Osteocyte (in vitro differentiated cells): ENCODE measurements at places on chromosomes 11 and 22. TPM values are rescaled to one million over a fixed set of nuclear protein-coding genes. Genes with fewer than 3 reads are reported as not detected.

The NXPE4 gene
- not detected in 2 replicates for total RNA-seq

The MS4A6A gene
- not detected in 2 replicates for total RNA-seq

The RBMXL2 gene
- total RNA-seq: not detected in 2 replicates

The PHLDA2 gene
- total RNA-seq: 89.6 and 96.1 TPM in 2 replicates

The DUSP8 gene
- 5.4 and 7.7 TPM in 2 replicates for total RNA-seq

The NEFH gene
- 0.62 and 1.4 TPM in 2 replicates for total RNA-seq

The GNAZ gene
- 2.9 and 3.7 TPM in 2 replicates for total RNA-seq

The RAB36 gene
- total RNA-seq: 3.8 and 4.8 TPM in 2 replicates

The TRPC6 gene
- total RNA-seq: 40.7 and 43.8 TPM in 2 replicates

The TBCEL gene
- total RNA-seq: 40.4 and 43.4 TPM in 2 replicates

The MIOX gene
- total RNA-seq: 0.76 and 1.5 TPM in 2 replicates

The MS4A3 gene
- total RNA-seq: not detected in 2 replicates

The OR52I1 gene
- not detected in 2 replicates for total RNA-seq

The INPP5J gene
- total RNA-seq: 3.0 and 3.5 TPM in 2 replicates

The RASSF10 gene
- total RNA-seq: not detected in 2 replicates

The TANGO2 gene
- total RNA-seq: 24.9 and 28.1 TPM in 2 replicates

The MPEG1 gene
- total RNA-seq: not detected in 2 replicates

The OR10D3 gene
- total RNA-seq: not detected in 2 replicates

The CNGA4 gene
- total RNA-seq: not detected in 2 replicates

The SCGB2A2 gene
- total RNA-seq: not detected in 2 replicates

The UCP2 gene
- total RNA-seq: 26.4 and 31.8 TPM in 2 replicates

The ROM1 gene
- 3.3 and 4.4 TPM in 2 replicates for total RNA-seq

The PHF21B gene
- total RNA-seq: 0.54 TPM in 1 of 2 replicates, not detected in the other

The SSRP1 gene
- total RNA-seq: 97.4 and 99.4 TPM in 2 replicates

The SMIM35 gene
- not detected in 2 replicates for total RNA-seq

The PVALB gene
- 0.94 TPM in 1 of 2 replicates, not detected in the other for total RNA-seq

The ZC3H12C gene
- 9.7 and 10.2 TPM in 2 replicates for total RNA-seq

The ARVCF gene
- total RNA-seq: 26.5 and 29.3 TPM in 2 replicates

The TMEM126B gene
- 44.3 and 49.0 TPM in 2 replicates for total RNA-seq

The CHID1 gene
- total RNA-seq: 112 and 120 TPM in 2 replicates

The BTG4 gene
- total RNA-seq: not detected in 2 replicates

The KCNJ11 gene
- not detected in 2 replicates for total RNA-seq

The CCDC73 gene
- not detected in 2 replicates for total RNA-seq

The P2RY6 gene
- total RNA-seq: not detected in 2 replicates

The DNHD1 gene
- total RNA-seq: 6.6 and 8.7 TPM in 2 replicates

The BCL2L13 gene
- 58.3 and 60.1 TPM in 2 replicates for total RNA-seq

The MSANTD4 gene
- total RNA-seq: 16.7 and 18.1 TPM in 2 replicates

The CRYBB3 gene
- not detected in 2 replicates for total RNA-seq

The FRMD8 gene
- total RNA-seq: 62.8 and 65.8 TPM in 2 replicates

The IFTAP gene
- total RNA-seq: 22.4 and 22.5 TPM in 2 replicates

The SCGB1C1 gene
- not detected in 2 replicates for total RNA-seq

The EIF3M gene
- total RNA-seq: 227 and 229 TPM in 2 replicates

The C1QTNF6 gene
- 36.4 and 36.5 TPM in 2 replicates for total RNA-seq

The NXPE1 gene
- total RNA-seq: not detected in 2 replicates

The MAP6 gene
- 2.3 and 3.0 TPM in 2 replicates for total RNA-seq

The ANO3 gene
- total RNA-seq: not detected in 2 replicates

The OR2AG2 gene
- total RNA-seq: 0.08 TPM in 1 of 2 replicates, not detected in the other

The RIMBP3C gene
- 0.68 TPM in 1 of 2 replicates, not detected in the other for total RNA-seq

The RFPL3 gene
- total RNA-seq: not detected in 2 replicates

The KCNQ1 gene
- 0.16 TPM in 1 of 2 replicates, not detected in the other for total RNA-seq

The DEPDC7 gene
- total RNA-seq: 2.9 and 3.7 TPM in 2 replicates

The RELT gene
- total RNA-seq: 3.3 and 4.1 TPM in 2 replicates

The CYTH4 gene
- total RNA-seq: not detected in 2 replicates

The TCF20 gene
- 40.5 and 41.1 TPM in 2 replicates for total RNA-seq

The OR51B5 gene
- total RNA-seq: not detected in 2 replicates
